Bladder microvascular endothelial cell (primary cell): ENCODE measurements at places on chromosomes 12 and 14. TPM values are rescaled to one million over a fixed set of nuclear protein-coding genes. Genes with fewer than 3 reads are reported as not detected.

CD63 gene
- total RNA-seq, result 1,206 and 1,347 TPM in 2 replicates

ASCL1 gene
- total RNA-seq, result not detected in 2 replicates

SERPINA3 gene
- total RNA-seq, result 0.16 and 0.19 TPM in 2 replicates

C1S gene
- total RNA-seq, result 0.16 and 0.82 TPM in 2 replicates

COX8C gene
- not detected in 2 replicates for total RNA-seq

ITGA7 gene
- total RNA-seq, result 0.76 and 0.81 TPM in 2 replicates

LRRC43 gene
- 0.81 and 0.82 TPM in 2 replicates for total RNA-seq

OVCH1 gene
- not detected in 2 replicates for total RNA-seq

KRT77 gene
- not detected in 2 replicates for total RNA-seq

SERPINA10 gene
- total RNA-seq, result not detected in 2 replicates
